Activated CD4-positive, CD25-positive, alpha-beta regulatory T cell treated with anti-CD3 and anti-CD28 coated beads, Interleukin-2, amount 50 U/mL, for 16 hours (primary cell): ENCODE measurements at places on chromosomes 1 and 21.

DNA sequence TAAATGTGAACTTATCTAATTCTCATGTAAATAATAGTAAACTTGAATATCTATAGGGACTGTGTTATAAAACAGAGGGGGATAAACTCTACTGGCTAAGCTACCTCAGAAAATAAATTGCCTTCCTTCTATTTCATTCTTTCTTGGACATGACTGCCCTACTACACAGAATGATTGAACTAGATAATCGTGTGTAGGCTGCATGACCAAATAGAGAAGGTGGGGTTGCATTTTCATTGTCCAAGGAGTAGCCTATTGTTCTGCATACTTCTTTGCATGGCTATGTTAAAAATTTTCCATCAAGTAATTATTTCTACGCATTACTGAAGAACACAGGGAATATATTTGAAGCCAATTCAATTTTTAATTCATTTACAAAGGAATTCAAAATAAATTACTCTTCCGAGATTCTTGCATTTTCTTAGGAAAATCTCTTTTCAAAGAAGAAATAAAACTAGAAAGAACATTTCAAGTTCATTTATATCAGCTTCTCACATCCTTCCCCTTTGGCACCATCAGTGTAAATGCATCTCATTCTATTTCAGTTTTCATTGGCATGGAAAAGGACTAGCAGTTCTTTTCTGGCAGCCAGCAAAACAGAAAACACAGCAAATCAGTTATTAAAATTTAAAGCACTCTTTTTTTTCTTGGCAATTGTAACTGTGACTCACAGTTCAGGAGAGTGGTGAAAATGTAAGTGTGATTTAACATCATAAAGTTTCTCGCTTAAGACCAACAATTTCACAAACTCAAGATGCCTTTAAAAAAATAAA, 714.7 kb downstream of the NCAM2 start:
- DNase-seq = no peak

DNA sequence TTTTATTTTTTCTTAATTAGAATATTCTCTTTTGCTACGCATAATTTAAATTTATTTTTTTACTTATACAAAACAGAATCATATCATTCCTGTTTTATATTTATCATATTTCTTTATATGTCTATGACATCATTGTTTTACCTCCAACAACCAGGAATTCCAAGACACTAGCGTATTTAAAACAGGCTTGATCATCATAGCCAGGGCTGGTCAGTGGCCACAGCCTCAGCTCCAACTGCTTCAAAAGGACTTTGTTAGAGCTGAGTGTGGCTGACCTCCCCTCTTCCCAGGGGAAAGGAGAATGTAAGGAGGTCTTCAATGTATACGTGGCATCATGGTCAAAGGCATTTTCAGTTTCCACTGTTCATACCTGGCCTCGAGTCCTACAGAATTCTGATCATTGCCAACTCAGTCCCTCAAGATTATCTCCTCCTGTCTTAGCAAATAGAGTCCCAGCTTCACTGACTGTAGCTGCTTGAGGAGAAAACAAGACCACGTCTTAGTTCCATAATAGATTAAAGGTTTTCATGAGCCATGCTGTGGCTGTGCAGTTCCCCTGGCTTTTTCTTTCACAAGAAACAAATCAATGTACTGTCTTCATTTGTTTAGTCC, 444.0 kb downstream of the PTPRC start:
- no peak for DNase-seq

- DNase-seq = no peak
These were observed 47.3 kb downstream of the DISP3 start for GRCh38 chr1:11526071-11526895.

DNA sequence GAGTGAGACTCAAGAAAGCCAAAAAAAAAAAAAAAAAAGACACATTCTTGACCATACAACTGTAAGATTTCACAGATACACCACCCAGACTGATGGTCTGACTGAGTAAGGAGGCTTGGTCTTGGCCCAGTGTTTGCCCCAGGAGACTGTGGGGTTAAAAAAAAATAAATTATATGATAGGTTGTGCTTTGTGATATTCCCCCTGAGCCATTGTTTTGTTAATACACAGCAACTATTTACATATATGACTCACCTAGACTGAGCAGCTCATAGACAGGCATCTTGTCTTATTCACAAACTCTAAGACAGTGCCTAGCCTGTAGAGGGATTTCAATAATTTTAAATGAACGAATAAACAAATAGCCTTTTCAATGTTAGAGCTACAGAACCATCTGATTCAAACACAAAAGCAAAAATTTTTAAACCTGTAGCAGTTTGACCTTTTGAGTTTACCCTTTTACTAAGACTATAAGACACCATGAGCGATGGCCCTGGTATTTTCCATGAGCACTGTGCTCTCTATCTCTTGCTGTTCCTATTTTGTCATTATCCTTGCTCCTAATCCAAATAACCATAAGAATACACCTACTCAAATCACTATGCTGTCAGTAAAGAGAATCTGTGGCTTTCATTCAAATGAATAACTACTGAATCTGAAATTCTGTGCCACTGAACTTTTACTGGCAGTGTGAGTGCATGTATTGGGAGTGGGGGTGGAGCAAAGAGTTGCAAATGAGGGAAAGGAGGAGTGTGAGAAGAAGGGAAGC, 199.4 kb upstream of the PTBP2 start:
- no peak for DNase-seq

DNA sequence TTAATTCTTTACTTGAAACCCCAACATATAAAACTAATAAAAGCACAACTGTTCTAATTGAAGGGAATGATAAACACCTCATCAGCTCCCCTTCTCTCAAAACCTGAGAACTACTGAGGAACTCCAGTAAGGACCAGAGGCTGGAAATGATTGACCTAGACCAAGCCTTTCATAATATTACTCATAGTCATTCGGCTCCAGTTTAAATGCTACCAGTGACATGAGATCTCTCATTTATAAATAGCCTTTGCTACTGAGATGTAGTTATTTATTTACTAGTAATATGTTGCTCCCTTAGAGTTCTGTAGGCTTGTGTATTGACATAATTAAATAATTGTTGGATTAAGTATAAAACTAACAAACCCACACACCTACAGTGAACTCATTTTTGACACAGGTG, 209.8 kb upstream of the PRMT6 start:
- no peak for DNase-seq

DNA sequence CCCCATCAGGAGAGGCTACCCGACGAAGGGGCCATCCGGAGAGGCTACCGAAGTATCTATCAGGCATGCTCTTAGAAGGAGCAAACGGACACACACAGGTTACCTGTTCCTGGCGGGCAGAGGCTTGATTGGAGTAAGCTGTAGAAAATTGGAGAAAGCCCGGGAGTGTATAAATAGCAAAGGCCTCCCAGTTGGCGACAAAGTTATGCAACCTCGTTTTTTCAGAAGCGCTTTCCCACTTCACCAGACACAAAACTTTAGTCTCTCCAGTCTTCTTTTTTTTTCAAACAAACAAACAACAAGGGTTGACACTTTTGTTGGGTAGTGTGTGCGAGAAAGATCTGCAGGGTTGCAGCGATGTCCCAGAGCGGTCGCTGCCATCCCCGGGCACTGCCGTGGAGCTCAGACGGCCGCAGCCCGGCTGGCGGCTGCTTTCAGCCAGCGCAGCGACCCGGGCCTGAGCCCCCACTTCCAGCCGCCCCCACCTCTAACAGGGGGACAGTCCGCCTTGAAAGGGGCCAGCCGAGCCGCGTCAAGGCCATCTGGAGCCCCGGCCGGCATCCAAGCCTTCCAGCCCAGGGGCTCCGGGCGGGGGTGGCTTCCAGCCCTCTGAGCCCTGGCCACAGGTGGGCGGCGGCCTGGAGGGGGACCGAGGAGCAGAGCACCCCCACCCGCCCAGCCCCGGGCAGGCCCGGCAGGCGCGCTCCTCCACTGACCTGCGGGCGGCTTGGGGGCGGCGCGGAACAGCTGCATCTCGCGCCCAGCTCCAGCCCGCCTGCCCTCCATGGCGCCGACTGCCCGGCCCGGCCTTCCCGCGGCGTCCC, 616 bp downstream of the MCOLN3 start:
- DNase-seq = no peak

DNA sequence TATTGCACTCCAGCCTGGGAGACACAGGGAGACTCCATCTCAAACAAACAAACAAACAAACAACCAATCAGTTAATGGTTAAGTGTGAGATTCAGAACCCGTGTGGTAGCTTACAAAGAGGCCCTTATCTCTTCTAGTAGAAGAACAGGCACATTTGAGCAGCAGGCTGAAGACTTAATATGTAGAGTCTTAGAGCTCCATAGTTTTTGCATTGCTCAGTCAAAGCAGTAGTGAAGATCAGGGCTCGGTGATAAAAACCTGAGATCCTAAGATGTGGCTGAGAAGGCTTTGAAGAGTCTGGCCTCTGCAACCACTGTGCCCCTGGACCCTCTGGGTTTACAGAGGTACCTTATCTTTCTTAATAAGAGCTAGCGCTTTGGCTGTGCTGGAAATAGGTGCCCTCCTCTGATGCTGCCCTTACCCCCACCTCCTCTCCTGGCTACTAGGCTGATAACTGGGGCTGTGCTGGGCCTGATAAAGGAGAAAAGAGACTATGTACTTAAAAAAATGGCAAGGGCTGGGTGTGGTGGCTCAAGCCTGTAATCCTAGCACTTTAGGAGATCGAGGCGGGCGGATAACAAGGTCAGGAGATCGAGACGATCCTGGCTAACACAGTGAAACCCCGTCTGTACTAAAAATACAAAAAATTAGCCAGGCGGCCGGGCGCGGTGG, 10.5 kb upstream of the UCK2 start:
- DNase-seq = no peak

- no peak for DNase-seq
These were observed 29.2 kb downstream of the CDC7 start for GRCh38 chr1:91529856-91530255.
